ENCODE measurements at places on chromosomes 1 and 21.

DNA sequence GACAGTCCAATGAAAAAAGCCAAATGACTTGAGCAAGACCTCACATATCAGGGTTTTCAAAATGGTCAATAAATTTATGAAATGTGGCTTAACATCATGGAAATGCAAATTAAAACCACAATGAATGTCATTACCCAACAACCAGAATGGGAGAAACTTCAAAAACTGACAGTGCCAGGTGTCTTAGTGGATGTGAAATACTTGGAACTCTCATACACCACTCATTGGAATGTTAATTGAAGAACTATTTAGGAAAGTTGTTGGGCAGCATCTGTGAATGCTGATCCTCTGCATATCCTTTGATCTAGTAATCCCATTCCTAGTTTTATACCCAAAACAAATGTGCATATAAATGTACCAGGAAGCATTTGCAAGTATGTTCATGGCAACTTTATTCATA is 19.2 kb upstream of the BACH1 start:
- DNase-seq = no peak

- DNase-seq = peak; percentile 71
Observed at GRCh38 chr1:11478571-11479374, at the start of gene DISP3. Gene DISP3 (plus strand): TSS chr1:11479155. CDS start chr1:11500993, 21,838 bp downstream.

- DNase-seq = no peak
Observed at GRCh38 chr1:230268371-230269170, 157.6 kb downstream of the PGBD5 start.

DNA sequence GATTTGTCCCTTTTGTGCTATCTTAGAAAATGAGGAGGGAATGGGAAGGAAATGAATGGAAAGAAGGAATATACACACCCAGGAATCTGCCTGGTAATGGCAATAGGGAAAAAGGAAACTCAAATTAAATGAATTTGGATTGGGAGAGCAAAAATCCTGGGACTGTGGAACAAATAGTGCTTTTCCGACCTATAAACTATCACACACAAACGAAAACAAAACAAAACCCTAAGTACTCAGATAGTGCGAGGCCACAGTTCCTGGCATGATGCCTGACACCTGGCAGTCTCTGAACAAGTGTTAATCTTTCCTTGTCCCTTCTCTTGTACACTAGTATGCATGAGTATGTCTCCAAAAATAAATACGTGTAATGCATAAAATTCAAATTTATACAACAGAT is 319.8 kb upstream of the SPAG17 start:
- no peak for DNase-seq

- DNase-seq = no peak
Observed at GRCh38 chr1:6273380-6273891, 12.5 kb upstream of the GPR153 start.
